ENCODE measurements at places on chromosomes 6 and 20.

DNA sequence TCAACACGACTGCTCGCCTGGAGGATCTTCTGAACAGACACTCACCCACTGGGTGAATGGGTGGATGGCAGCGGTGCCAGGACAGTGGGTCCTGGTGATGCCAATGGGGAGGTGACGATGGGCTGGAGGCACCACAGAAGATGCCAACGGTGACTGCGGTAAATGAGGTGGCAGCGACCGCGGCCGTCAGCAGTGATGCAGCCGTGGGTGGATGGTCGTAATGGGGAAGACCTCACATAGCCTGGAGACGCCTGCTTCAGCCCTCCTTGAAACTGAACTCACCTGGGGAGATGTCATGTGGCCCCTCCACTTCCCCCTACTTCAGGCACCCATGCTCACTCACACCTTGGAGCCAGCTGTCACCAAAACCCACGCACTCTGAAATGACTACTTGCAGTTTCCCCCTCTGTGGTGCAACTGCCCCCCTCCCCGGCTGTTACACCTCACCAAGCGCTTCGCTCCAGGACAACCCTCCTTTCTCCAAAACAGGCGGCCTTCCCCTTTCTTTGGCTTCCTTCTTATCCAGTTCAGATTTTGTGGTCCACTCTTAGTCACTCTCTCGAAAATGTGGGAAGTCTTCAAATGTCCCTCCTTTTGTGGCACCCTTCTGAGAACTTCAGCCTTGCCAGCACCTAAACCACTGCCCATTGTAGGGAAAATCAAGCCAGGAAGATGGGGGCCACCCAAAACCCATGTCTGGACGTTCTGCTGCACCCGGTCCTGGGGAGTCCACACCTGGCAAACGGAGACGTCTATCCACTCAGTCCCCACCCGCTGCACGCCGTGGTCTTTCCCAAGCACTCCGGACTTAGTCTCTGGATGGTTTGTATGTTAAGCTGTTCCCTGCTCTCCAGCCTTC lies 10.4 kb upstream of the ABHD16B start:
- no peak for DNase-seq

DNA sequence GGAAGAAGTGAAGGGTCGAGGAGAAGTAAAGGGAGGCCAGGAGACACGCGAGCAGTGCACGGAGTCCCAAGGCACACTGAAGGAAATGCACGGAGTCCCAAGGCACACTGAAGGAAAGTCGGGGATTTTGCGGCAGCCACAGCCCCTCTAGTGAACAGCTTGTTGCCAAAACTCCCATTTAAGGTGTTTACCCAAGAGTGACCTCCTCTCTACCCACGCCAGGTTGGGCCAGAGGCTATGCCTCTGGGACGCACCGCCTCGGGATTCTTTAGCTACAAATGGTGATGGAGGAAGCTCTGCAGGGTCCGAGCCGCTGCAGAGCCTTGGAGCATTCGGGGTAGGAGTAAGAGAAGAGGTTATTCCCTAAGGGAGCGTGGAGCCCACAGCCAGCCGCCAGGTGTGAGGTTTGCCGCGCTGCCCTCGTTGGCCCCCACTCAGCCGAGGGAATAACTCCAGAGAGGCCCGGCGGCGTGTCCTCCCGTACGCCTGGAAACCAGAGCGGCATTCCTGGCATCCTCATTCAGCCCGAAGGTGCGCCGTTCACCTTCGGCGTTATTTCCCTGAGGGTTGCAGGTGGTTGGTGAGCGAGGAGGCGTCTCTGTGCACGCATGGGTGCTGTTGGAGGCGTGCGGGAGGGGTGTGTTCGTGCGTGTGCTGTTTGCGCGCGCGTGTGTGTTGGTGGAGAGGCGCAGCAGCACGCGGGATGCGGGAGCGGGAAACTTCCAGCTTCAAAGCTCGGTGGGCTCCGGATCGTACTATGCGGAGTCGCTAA lies 3.4 kb upstream of the MAFB start:
- no peak for DNase-seq

DNA sequence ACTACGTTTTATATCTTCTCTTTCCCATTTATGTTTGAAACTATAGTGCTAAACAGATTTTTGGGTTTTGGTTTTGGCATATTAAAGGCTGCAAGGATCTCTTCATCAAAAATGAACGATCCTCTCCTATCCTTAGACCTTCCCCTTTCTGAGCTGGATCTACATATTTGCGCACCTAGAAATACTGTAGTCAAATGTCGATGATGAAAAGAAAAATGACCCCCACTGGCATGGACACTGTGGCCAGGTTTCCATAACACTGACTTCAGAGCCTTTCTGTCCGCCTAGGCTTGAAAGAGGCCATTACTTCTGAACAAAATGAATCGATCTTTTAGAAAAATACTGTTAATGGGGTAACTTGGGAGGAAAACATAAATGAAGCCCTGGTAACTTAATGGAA lies 5.8 kb downstream of the FLRT3 start:
- DNase-seq, result no peak

DNA sequence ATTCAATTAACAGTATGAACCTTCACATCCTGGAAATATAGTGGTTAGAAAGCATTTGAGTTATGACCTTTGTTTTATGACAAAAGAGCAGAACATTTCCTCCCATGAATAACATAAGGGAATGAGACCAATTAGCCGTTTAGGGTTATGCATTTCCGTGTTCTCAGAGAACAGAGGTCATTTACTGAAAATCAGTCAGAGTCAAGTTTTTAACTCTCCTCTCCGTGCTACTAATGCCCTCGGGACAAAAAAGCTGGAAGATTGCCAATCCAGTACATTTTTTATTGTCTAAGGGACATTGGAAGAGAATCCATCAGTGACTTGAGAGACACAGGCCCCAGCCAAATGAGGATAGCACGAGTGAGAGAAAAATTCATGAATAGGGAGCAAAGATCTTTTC lies 632.7 kb downstream of the RFPL4B start:
- DNase-seq, result no peak

DNA sequence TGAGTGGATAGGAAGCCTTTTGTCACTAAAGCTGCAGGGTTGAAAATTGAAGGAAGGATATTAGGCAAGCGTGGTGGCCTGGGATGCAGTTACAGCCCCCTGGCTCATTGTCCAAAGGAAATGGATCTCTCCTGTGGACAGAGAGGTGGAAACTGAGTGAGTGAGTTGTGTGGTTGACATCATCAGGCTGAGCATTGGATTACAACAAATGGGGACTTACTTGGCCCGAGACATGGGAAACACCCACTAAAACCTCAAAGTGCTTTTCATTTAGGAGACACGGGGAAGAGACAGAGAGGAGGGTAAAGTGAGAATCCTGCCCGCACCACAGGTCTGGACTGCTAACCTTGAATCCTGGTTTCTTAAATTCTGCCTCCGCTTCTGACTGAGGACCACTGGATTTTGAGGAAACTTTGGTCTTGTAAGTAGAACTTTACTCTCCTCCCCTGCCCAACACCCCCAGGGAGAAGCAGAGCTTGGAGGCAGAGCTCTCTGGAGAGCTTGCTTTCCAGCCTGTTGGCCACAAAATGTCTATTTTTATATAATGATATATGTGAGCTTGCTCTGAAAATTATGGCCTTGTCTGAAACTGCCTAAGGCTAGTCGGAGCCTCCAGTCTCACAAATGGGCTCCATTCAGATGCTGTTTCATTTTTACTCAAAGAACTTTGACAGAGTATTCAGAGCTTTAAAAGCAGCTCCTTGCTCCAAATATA lies at the start of gene PKIG:
TSS of gene PKIG (plus strand) at position 269 of the 715 bp plus-strand sequence. CDS start 31,978 bp downstream, outside the sequence.
- no peak for DNase-seq

GRCh38 chr6:170143401-170144150 lies 147.3 kb downstream of the DLL1 start:
- no peak for DNase-seq

- DNase-seq, result no peak
Measured at GRCh38 chr20:61045876-61046585, 206.0 kb upstream of the CDH4 start.

All from D721Med (cell line).